ENCODE measurements at places on chromosomes 12 and 14. TPM values are rescaled to one million over a fixed set of nuclear protein-coding genes. Genes with fewer than 3 reads are reported as not detected.

FOS gene
- total RNA-seq: 18.9 TPM

ATG2B gene
- total RNA-seq: 31.4 TPM

WNT1 gene
- not detected for total RNA-seq

GPRC5A gene
- total RNA-seq: 17.9 TPM

SLC38A6 gene
- 45.1 TPM for total RNA-seq

IL26 gene
- not detected for total RNA-seq

TRHDE gene
- 6.3 TPM for total RNA-seq

RIC8B gene
- 9.2 TPM for total RNA-seq

KRT75 gene
- total RNA-seq: not detected

ERP27 gene
- not detected for total RNA-seq

IFI27 gene
- total RNA-seq: 43.2 TPM

C12orf50 gene
- not detected for total RNA-seq

CLEC4D gene
- not detected for total RNA-seq

PRB2 gene
- total RNA-seq: not detected

CPSF2 gene
- total RNA-seq: 28.0 TPM

KCNA5 gene
- total RNA-seq: not detected

ANKRD33 gene
- not detected for total RNA-seq

Measured in placental pericyte (primary cell).